Fibroblast of skin of left biceps (primary cell): ENCODE measurements at places on chromosomes 2 and 18.

DNA sequence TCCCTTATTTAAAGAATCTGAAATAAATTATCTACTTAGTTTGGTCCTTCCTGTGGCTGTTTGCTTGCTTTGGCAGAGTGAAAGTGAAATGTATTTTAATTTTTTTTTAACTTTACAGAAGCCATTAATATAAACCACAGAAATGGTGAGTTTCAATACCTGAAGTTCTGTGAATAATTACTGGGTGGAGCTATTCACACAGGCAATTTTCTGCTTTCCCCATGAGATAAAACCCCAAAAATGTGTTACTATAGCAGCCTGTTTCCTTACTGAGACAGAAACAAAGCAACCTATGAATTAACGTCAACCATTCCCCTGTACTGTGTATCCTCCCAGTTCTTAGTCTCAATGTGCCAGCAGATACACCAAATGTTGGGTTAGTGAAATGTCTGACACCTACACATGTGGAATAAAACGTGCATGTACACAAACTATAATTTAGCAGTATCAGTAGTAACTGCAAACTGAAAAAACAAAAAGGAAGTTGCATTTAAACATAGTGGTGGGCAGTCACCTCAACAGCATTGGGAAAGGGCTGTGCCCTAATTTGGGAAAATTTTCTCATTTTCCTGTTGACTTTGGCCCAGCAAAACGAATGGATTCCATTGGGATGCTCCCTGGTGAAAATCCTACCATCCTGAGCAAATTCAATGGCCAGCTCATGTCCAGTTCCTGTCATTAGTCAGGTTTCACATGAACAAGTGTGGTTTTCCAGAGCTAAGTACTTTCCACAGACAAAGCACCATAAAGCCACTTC lies 73.1 kb upstream of the RMDN2 start:
- peak; percentile 25 for DNase-seq

DNA sequence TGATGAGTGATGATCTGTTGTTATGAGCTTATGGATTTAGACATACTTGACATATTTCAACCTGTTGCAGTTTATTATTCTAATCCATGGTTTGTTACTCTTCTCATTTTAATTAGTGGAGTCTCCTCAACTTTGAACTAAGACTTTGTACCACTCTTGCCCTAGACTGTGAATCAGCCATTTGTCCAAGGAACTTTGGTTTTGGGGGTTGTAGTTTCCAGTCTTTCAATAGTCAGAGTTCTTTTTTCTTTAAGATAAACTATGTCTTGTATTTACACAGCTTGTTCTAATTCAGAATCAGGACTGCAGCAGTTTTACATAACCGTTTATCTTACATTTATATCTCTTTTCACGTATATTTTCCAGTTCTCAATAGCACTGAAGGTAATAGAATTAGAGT lies 133.6 kb downstream of the GULP1 start:
- no peak for DNase-seq

DNA sequence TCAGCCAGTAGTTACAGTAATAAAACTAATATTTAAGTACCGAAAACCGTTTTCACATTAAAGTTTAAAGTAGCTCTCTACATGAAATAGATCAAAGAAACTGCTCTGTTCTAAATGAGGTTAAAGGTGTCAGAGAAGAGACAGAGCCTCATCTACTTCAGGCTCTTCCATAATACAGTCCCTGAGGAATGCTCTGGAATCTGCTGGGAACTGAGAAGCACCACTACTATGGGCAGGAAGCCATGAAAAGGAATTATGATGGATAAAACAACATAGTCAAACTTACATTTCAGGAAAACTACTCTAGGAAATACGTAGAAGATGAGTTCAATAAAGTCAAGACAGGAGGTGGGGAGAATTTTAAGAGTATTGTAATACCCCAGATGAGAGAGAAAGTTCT lies 60.0 kb downstream of the ROCK1 start:
- peak; percentile 9 for DNase-seq

GRCh38 chr2:226524381-226524843 lies 275.2 kb downstream of the IRS1 start:
- peak; percentile 47 for DNase-seq

DNA sequence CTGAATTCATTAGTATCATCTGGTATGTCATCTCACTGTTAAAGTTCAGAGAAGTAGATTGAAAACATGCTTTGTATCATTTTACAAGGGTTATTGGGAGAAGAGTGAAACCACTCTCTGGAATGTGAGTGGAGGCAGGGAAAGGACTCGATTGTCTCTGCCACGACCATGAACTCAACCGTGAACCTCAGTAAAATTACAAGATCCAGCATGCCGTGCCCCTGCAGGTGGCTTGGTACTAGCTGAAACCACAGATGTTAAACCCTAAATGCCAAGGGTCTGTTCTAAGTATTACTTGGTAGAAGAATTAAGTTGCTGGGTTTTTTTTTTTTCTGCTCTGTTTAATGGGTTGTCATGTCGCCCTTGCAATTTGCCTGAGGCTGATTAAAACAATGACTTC lies 197.2 kb downstream of the MYO3B start:
- DNase-seq = no peak

DNA sequence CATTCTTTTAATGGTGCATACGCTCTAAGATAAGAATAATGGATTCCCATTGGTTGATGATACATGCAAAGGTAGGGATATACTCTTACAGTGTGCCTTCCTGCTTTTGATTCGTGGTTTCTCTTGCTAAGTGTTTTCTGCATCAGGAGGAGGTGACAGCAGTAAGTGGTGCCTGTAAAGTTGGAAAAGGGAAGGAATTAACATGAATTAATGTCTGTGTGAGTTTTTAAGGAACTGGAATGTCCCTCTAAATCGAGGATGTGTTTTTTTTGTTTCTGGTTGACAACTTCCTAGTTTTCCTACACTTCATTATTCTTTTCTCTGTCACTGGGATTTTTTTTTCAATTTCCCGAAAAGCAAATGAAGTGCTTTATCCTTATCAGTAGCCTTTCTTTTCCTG lies 54.4 kb downstream of the CRIM1 start:
- no peak for DNase-seq

DNA sequence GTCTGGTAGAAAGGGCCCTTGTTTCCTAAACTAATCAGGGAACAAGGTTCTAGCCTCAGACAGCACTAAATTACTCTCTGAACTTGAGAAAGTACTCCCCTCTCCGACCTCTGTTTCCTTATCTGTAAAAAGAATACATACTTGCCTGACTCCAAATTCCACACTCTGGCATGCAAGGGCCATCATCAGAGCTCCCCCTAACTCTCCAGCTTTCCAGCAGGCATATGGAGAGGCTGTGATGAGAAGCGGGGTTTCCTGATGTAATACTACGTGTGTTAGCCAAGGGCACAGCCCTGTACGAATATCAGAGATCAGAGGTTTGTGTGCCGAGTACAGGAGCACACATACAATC lies 1.8 kb upstream of the EVA1A start:
- DNase-seq = no peak

DNA sequence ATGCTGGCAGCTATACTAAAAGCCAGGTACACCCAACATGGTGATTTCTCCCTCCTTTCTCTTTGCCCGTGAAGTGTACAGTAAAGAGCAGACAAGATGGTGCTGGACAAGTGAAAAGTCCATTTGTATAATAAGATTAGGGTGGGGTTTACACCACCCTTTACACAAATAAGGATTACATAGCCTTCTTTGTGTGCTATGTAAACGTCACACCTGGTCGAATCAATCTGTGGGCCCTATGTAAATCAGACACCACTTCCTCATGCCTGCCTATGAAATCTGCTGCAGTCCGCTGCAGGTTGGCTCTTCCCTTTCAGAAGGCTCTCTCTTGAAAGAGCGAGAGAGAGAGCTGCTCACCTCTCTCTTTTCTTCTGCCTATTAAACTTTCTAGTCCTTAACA lies 1054.3 kb upstream of the SLC39A10 start:
- no peak for DNase-seq

- no peak for DNase-seq
These were observed 223.1 kb downstream of the EXOC6B start for GRCh38 chr2:72602711-72603110.

DNA sequence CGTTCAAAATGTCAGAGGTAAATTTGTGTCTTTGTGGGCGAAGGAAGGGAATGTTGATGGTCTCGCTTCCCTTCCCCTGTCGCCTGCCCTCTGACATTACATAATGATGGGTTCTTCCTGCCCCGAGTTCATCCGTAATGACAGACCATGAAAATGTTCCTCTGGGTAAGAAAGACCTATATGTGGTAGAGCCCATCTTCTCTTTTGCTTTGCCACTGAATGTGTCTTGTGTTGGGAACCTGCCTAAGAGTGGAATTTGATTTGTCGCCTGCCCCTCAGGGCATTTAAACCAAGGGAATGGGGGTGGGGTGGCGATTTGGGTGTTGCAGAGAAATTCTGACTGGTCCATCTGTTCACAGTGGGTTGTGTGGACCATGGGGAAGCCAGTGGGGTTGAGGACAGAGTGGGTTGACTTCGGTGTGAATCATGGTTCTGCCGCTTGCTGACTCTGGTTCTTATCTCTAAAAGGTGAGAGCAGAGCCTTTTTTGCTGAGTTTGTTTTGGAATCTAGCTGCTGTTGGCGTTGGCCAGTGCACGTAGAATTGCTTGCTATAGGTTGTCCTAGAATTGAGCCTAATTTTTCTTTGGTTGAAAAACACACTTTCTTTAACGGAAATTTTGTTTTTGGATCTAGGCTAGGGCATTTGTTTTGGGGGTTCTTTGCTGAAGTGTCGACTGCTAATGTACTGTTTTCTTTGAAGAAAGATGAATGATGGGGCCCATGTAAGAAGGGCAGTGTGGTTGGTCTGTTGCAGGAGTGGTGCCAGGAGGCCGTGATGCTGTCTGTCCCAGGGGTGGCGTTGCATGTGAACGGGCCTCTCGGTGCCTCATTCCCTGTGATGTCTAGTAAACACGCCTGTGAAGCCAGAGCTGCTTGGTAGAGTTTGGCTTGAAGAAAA lies 1.3 kb downstream of the INPP4A start:
- DNase-seq = no peak

- no peak for DNase-seq
These were observed 75.1 kb upstream of the PXDN start for GRCh38 chr2:1819419-1819818.

- peak; percentile 7 for DNase-seq
These were observed 75.4 kb upstream of the TANC1 start for GRCh38 chr2:158893026-158893425.

DNA sequence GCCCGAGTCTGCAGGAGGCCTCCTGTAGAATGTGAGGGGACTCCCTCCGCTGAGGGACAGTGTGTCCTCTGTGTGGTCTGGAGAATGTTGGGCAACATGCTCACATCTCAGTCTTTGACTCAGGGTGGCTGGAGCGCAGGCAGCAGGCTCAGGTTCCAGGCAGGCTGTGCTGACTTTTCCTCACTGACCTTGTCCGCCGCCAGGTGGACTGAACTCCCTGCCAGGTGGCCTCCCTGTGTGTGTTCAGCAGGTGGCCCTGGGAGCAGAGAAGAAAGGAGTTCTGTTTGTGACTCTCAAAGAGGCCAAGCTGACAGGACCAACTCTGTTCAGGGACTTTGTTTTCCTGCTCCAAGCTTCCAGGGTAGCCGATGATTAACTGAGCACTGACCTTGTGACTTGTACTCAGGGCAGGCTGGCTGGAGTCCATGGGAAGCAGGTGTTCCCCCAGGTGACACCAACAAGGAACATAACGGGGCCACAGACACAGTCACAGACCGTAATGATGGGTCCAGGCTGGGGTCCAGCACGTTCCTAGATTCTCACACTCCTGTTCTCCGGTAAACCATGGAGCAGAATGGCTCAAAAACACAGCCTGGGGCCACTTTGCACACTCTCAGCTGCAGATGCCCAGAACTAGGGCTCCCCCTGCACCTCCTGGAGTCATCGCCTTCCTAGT lies 439.8 kb downstream of the RNF144A start:
- DNase-seq = no peak

DNA sequence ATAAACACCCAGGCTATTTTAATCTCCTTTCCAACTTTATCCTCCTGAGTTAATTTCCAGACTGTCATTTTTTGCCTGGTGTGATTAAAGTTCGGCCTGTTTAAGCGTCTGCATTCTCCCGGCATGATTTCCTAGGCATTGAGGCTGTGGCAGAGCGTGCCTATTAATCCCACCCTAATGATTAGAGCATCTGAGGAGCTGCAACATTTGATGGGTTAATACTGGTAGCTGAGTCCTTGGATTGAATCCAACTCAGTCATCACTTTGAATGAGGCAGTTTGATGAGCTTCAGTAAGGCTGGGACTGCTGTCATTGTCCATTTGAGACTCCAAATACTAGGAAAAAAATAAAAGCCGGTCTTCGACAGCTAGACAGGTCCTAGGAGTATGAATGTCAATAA lies 882.5 kb downstream of the SLC4A3 start:
- DNase-seq = no peak

DNA sequence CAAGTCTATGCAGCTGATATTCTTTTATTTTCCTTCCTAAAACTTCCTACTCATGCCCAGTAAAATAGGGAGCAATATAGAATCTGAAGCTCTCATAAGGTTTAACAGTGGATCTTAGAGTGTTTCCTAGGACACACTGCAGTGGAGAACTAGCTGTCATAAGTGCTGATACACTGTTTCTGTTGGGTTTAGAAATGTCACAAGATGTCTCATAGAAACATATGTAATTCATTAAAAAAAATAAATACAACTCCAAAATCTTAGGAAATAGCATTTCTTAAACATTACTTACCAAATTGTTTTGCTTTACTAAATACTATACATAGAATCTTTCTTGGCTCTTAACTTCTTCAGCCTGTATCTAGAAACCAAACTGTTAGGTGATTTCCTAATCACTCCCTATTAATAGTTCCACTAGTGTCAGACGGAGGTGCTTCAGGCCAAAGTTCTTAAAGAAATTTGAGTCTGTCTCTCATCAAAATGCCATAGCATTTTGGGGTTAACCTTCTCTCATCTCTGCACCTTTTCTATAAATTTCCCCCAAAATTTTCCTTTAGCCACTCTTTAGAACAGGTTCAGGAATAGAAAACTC lies 93.7 kb downstream of the CERKL start:
- DNase-seq = peak; percentile 1
